ENCODE measurements at places on chromosomes 16 and 17. TPM values are rescaled to one million over a fixed set of nuclear protein-coding genes. Genes with fewer than 3 reads are reported as not detected.

DNA sequence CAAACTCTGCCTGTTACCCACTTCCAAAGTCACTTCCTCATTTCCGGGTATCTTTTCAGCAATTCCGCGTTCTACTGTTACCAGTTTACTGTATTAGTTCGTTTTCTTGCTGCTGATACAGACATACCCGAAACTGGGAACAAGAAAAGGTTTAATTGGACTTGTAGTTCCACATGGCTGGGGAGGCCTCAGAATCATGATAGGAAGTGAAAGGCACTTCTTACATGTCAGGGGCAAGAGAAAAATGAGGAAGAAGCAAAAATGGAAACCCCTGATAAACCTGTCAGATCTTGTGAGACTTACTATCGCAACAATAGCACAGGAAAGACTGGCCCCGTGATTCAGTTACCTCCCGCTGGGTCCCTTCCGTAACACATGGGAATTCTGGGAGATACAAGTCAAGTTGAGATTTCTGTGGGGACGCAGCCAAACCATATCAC, 30.9 kb downstream of the PAFAH1B1 start:
- H3K27me3 ChIP-seq: no peaks in the 10 kb centered on the region
- H3K4me1 ChIP-seq: peaks cover 50% of the 10 kb centered on the region
- no peak overlapping the region for H3K27ac ChIP-seq
- no peak for DNase-seq
- H3K4me3 ChIP-seq: no peak overlapping the region

DNA sequence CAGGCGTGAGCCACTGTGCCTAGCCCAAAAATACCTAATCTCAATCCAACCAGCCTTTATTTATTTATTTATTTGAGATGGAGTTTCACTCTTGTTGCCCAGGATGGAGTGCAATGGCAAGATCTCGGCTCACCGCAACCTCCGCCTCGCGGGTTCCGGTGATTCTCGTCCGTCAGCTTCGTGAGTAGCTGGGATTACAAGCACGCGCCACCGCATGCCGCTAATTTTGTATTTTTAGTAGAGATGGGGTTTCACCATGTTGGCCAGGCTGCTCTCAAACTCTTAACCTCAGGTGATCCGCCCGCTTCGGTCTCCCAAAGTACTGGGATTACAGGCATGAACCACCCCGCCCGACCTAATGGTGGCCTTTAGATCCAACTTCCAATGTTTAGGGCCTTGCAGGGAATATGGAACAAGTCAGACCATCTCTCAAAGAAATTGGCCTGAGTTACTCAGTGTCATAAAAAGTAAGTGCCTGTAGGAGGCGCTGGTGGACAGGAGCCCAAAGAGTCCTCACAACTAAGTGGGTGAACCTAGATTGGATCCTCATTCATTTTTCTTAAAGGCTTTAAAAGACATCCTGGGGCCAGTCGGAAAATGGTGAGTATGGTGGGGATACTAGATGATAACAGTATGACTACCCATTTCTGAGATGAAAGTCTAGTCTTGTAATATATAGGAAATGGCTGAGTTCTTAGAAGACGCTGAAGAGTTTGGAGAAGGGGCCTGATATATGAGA, 4.6 kb downstream of the ZSCAN10 start:
- no peaks in the 10 kb centered on the region for H3K27me3 ChIP-seq
- DNase-seq: no peak
- peaks cover 15% of the 10 kb centered on the region for H3K4me1 ChIP-seq

- H3K36me3 ChIP-seq: no peaks in the 10 kb centered on the region
- H3K27ac ChIP-seq: peak overlapping the region; percentile 46
- H3K4me3 ChIP-seq: peak overlapping the region; percentile 33
- H3K27me3 ChIP-seq: peaks cover 24% of the 10 kb centered on the region
Observed at GRCh38 chr17:50533720-50534148, 1.2 kb downstream of the EPN3 start.

The TOX3 gene
- not detected for total RNA-seq

The PSME3IP1 gene
- 63.8 TPM for total RNA-seq
